Vagina (tissue), 2 donors: ENCODE measurements at places on chromosomes 12 and 14.

- DNase-seq: no peak
Measured at GRCh38 chr14:94079891-94080620, 946 bp downstream of the DDX24 start.

GRCh38 chr12:9365296-9365695 lies 157.1 kb upstream of the PZP start:
- no peak for DNase-seq

DNA sequence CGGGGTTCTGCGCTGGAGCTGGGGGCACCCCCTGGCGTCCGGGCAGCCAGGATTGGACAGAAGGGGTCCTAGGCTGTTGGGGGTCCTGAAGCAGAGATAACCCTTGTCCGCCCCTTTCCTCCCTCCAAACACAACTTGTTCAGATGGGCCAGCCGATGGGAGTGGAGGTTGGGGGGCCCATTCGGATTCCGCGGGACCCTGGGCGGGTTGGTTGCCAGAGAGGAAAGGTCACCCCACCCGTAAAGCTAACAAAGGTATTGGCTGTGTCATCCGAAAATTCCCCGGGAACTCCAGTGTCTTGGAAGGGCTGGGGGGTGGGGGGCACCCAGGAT lies 1.3 kb downstream of the FAM222A start:
- no peak for DNase-seq

- no peak for DNase-seq
Measured at GRCh38 chr12:78028426-78028825, 197.7 kb downstream of the NAV3 start.

DNA sequence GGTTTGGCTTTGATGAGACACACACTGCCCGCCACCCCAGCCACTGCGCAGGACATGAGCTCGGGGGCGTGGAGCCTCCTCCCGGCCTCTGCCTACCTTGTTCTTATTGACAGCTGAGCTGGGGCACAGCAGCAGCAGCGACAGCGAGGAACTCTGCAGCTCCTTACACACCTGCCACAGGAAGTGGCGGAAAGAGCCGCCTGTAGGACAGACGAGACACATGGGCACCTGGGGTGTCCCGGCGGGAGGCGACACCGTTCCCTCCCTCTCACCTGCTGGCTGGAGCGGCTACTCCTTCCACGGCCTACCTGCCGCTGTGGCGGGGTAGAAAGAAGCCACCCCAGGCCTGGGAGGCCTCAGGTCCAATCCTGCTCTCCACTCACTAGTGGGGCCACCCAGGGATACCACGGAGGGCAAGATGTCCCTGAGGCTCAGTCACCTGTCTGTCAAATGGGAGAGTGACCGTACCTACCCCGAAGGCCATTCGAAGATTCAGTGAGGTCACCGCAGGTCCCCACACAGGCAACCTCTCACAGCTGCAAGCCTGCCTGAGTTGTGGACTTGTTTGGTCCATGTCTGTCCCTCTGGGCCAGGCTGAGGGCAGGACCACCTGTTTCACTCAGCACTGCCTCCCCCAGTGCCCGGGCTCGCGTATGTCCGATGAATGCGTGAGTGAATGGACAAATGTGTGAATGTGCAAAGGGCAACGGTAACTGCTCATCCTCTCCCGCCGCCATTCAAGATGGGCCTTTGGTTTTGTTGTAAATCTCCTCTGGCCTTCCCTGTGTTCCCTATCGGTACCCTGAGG lies 42.6 kb downstream of the TRAFD1 start:
- no peak for DNase-seq

DNA sequence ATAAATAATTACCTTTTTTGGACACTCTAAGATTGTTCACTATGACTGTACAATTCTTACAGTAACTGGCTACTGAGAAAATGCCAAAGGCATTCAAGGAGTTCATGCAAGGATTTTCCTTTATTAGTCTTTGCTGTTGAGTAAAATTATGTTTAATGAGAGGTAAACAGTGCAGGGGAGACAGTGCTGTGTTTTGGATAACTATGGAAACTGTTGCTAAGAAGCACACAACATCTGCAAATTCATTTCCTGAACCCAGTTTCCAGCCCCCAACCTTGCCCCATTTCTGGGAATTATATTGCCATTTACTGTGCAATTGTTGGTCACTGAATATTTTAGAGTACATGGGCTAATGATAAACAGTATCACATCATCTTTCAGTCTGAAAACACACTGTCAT lies 1005.8 kb downstream of the TRHDE start:
- DNase-seq: no peak

- no peak for DNase-seq
Measured at GRCh38 chr14:68282479-68283377, 463.1 kb downstream of the RAD51B start.

GRCh38 chr12:123472438-123472849 lies 14.5 kb downstream of the SNRNP35 start:
- DNase-seq: no peak

DNA sequence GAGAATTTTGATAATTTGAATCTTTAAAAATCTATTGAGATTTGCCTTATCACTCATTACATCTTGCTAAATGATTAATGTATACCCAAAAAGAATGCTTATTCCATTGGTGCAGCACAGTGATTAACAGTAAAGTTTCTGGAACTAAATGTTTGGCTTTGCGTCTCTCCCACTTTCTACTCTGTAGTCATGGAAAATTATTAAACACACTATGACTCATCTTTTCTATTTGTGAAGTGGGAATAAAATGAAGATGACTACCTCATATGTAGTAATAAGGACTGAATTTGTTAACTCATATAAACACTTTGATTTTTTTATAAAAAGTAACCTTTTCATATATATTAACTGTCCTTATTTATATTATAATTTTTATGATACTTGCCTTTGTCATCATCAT lies 118.1 kb downstream of the RERGL start:
- no peak for DNase-seq

DNA sequence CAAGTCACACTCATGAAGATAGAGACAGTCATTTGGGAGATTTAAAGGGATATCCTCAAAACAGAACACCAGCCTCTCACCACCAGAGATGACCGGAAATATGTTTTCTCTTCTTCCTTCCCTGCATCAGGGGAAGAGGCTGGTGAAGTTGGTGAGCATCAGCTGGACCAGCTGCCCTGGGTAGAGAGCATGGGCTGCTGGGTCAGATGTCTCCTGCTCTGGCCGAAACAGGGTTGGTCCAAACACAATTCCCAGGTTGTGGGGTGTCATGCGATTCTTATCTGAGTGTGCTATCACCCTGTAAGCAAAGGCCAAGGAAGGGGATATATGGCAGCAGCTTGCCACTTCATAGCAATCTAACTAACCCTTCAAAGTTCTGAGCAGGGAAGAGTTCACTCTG lies 7.3 kb downstream of the ARHGAP9 start:
- no peak for DNase-seq
